ENCODE measurements at places on chromosomes 5 and 9.

DNA sequence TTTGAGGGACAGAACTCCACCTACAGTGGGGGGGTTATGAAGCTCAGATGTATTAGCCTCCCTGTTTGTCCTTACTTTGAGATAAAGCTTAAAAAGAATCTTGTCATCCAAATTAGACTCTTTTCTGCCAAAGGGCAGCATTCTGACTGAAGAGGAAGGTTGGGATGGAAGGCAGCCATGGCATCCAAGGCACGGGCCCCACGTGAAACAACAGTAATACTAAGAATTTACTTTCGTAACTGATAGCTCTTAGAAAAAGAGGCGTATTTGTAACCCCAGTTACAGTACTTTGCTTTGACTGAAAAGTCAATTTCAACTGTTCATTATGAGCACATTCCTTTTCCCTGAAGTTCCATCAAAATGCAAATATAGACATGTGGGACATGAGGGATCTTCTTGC lies 168.5 kb downstream of the ARRDC3 start:
- DNase-seq: no peak

DNA sequence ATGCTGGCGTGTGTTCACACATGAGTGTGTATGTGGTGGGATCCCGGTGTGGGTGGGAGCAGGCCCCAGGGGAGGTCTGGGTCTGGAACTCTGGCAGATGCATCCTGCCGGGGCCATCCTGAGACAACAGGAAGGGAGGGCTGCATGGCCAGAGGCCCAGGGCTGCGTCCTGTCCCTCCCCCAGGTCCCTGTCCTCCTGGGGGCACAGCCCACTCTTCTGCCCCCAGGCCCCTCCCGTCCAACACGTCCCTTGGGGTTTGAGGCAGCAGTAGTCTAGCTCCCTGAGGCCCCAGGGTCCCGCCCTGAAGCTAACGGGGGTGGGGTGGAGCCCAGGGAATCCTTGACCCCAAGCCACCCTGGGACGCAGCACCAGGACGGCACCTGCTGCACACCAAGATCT lies 16.6 kb downstream of the FLT4 start:
- no peak for DNase-seq

GRCh38 chr5:68405784-68406743 lies 190.5 kb downstream of the PIK3R1 start:
- no peak for DNase-seq

DNA sequence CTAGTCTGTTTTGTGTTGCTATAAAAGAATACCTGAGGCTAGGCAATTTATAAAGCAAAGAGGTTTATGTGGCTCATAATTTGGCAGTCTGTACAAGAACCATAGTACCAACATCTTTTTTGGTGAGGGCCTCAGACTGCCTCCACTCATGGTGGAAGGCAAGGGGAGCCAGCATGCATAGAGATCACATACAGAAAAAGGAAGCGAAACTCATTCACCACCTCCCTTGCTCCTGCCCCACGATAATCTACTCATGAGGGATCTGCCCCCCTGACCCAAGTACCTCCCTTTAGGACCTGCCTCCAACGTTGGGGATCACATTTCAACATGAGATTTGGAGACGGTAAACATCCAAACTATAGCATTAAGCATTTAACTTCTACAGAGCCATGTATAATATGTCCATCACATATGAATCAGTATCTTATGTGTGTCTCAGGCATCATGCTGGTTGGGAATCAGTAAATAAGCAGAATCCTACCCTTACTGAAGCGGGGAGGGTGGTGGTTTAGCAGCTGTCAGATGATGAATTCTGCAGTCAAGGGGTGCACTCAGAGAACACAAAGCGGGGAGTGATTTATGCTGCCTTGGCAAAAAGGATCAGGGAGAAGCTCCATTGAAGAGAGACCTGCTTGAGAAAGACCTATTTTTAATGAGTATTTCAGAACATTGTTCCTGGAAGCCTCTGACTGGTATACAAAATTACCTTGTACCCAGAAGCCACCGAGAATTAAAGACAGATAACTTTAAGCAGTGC lies 34.8 kb downstream of the HMGXB3 start:
- no peak for DNase-seq

DNA sequence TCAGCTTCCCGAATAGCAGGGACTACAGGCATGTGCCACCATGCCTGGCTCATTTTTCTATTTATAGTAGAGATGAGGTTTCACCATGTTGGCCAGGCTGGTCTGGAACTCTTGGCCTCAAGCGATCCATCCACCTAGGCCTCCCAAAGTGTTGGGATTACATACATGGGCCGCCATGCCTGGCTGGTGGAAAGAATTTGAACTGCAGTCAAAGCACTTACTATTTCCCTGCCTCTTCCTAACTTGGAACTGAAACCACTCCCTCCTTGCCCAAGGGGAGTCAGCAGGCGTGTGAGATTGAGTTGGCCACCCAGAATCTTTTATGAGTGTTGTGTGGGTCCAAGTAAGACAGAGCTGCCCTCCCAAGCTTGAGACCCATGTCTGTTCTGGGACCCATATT lies 86.1 kb upstream of the PTPN3 start:
- DNase-seq: no peak

DNA sequence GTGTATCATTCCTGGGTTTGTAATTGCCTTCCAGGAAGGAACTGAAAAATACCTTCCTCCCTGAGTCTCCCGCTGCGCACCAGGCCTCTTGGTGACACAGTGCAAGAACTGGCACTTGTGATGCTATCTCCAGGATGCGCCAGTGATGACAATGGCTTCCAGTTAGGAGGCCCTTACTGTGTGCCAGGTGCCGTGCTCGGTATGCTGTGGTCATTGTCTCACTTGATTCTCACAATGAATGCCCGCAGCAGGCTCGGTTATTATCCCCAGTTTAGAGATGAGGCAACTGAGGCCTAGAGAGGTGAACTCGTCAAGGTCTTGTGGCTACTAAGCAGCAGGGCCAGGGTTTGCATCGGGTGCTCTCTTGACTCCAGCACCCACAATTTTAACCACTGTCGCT lies 31.5 kb upstream of the SLC2A8 start:
- DNase-seq: no peak

DNA sequence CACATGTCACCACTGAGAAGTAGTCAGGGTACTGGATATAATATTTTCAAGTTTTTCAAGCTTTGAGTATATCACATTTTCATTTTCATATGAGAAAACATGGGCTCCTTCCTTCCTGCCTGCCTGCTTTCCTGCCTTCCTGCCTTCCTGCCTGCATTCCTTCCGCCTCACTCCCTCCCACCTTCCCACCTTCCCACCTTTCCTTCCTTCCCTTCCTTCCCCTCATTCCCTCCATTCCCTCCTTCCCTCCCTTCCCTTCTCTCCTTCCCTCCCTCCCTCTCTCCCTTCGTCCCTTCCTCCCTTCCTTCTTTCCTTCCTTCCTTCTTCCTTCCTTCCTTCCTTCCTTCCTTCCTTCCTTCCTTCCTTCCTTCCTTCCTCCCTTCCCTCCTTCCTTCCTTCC lies 175.3 kb downstream of the HMHB1 start:
- no peak for DNase-seq

Data from activated gamma-delta T cell treated with anti-CD3 and anti-CD28 coated beads, Interleukin-2, amount 50 U/mL, for 16 hours (primary cell).